ENCODE measurements at places on chromosomes 5 and 9.

DNA sequence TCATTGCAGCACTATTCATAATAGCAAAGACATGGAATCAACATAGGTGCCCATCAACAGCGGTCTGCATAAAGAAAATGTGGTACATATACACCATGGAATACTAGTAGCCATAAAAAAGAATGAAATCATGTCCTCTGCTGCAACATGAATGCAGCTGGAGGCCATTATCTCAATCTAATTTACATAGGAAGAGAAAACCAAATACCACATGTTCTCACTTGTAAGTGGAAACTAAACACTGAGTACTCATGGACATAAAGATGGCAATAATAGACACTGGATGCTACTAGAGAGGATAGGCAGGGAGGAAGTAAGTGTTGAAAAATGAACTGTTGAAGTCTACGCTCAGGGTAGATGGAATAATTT is 203.9 kb upstream of the CDH9 start:
- no peak for DNase-seq

DNA sequence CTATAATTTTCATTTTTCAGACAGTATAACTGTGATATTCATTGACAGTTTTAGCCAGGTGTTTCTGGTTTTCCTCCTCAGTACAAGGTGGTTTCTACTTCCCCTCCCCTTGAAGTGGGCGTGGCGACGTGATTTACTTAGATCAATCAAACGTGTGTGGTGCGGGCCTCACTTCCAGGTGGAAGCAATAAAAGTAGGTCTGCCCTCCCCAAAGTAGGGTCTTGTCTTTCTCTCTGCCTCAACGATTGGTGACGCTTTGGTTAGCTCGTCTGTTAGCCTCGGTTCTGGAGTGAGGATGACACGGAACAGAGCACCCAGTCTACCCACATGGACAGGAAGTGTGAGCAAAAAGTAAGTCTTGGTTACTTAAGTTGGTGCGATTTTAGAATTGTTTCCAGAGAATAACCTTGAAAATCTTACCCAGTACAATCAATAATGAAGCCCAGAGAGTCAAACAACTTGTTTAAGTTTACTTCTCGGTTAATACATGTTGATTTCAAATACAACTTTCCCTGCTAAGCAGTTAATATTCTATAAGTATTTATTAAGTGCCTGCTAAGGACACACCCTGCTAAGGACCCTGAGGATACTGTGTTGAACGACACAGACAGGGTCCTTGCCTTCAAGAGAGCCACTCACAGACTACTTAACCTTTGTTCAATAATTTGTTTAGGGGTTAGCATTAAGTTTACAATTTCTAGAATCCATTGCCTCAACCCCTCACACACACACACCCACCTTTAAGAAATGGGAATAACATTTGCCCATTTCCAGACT is 48.4 kb downstream of the COX7C start:
- peak; percentile 14 for DNase-seq

DNA sequence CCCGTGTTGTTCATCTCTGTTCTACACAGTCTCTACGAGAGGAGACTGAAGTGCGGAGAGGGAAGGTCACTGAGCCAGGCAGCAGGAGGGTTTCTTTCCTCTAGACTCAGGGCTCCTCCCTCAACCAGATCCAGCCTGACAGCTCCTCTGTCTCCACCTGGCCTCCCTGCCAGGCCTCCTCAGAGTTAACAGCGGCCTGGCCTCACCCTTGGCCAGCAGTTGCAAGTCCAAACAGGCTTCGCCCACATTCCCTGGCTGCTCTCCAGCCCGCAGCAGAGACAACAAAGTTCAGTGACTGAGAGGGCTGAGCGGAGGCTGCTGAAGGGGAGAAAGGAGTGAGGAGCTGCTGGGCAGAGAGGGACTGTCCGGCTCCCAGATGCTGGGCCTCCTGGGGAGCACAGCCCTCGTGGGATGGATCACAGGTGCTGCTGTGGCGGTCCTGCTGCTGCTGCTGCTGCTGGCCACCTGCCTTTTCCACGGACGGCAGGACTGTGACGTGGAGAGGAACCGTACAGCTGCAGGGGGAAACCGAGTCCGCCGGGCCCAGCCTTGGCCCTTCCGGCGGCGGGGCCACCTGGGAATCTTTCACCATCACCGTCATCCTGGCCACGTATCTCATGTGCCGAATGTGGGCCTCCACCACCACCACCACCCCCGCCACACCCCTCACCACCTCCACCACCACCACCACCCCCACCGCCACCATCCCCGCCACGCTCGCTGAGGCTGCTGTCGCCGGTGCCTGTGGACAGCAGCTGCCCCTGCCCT is at the start of gene HRCT1:
TSS of gene HRCT1 (plus strand) at position 291 of the 768 bp plus-strand sequence. CDS start at position 377, 86 bp downstream.
- DNase-seq, result no peak

DNA sequence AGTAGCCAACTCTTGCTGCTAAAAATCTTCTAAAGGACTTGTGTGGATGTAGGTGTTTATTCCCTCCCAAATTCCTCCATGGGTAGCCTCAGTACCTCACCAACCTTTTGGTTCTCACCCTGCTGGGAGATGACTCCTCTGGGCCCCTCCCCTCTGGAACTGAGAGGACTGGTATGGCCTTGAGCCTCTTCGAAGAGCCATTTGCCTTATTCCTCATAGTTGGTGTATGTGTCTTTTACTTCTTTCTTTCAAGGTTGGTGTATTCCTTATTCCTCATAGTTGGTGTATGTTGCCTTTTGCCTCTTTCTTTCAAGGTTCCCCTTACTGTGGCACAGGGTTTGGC is 48.3 kb downstream of the GNAQ start:
- no peak for DNase-seq

DNA sequence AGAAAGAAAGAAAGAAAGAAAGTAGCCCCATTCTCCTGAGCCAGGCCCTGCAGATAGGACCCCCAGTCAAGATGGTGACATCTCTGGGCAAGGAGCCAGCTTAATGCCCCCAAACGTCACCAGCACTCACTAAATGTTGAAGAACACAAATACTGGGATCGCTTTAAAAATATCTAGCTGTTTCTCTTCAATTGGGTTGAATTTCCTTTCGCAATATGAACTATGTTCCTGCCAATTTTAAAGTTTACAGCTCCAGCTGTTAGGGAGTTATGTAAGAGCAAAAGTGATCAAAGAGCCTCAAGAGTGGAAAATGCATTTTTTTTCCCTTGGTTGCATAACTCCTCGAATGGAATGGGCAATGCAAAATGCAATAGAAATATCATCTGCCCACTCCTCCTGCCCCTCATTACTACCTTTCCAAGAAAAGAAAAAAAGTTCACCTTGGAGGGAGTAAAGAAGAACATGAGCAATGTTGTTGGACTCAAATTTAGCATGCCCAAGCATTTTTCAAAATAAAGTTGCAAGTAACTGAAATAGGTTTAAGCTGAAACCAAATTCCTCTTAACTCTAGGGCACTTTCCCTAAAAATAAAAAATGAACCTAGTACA is 244.2 kb upstream of the PIK3R1 start:
- DNase-seq, result no peak

- no peak for DNase-seq
These were observed 134.4 kb upstream of the RAI14 start for GRCh38 chr5:34521628-34522290.

DNA sequence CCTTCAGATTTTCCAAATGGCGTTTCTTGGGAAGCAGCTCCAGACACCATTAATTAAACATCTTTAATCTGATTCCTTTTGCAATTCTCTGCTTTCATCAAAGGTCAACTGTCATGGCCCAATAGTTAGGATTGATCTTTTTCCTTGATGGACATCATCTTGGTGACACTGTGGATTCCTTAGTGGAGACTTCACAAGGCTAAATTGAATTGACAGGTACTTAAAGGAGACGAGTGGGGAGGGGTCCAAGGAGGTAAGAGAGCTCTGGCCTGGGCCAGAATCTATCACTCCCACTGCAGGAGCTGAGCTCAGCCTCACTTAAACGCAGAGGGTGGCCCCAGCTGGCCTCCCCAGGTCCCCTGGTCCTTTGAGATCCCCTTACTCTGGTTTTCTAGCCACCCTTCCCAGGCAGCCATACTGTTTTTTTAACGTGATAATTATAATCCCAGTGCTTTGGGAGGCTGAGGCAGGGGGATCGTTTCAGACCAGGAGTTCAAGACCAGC is 9.9 kb upstream of the HMCN2 start:
- DNase-seq, result no peak

DNA sequence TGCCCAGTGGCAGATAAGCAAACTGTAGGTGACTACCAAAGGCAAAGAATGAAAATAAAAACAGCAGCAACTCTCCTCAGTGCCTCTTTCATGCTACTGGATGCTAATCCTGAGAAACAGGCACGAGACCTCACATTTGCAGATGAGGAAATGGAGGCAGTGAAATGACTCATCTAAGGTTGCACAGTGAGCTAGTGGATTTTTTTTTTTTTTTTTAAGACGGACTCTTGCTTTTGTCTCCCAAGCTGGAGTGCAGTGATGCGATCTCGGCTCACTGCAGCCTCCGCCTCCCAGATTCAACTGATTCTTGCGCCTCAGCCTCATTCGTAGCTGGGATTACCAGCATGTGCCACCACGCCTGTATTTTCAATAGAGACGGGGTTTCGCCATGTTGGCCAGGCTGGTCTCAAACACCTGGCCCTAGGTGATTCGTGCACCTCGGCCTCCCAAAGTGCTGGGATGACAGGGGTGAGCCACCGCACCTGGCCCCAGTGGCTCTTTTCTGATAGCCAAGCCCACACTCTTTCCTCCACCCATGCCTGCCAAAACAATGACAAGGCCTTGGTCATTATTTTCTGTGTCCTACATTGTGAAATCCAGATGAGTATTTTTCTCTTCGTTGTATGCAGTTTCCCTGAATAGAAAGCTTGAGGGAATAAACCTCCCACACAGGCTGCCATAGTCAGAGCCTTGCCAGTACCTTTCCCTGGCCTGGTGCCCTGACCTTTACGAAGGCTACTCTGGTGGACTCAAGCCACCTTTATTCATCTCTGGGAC is 19.2 kb downstream of the DOCK2 start:
- DNase-seq, result no peak

- no peak for DNase-seq
These were observed 3.6 kb upstream of the ZNF131 start for GRCh38 chr5:43117092-43117491.

GRCh38 chr5:42108468-42108867 is 183.4 kb downstream of the FBXO4 start:
- no peak for DNase-seq

DNA sequence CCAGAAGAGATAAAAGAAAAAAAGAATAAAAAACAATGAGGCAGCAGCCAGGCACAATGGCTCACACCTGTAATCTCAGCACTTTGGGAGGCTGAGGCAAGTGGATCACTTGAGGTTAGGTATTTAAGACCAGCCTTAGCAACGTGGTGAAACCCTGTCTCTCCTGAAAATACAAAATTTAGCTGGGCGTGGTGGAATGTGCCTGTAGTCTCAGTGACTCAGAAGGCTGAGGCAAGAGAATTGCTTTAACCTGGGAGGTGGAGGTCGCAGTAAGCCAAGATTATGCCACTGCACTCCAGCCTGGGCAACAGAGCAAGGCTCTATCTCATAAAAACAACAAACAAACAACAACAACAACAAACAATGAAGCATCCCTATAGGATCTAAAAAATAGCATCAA is 121.5 kb downstream of the HMHB1 start:
- no peak for DNase-seq

- DNase-seq, result no peak
These were observed 30.5 kb upstream of the LRRC70 start for GRCh38 chr5:62547945-62548630.

DNA sequence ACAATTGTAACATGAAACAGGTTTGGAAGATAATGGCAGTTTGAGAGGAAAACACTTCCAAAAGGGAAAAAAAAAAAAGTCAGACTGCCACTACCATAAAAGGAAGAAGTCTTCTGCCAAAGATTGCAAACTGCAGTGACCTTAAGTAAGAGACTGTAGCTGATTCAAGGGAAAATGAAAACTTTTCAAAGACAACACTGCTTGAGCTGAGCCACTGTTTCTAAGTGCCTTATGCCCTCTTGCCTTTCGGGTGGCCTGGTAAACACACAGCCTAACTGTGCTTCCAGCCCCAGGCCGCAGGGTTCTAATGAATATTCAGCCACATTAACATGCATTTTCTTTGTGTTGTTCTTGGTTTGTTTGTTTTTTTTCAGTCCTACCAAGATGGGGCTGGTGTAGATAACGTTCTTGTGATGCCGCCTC is 354.6 kb downstream of the BNC2 start:
- no peak for DNase-seq

Data from CD4-positive, alpha-beta T cell treated with Interleukin-1 beta for 1 hour (primary cell).